Stimulated activated CD4-positive, alpha-beta T cell treated with anti-CD3 and anti-CD28 coated beads, Interleukin-12 subunit alpha, Interleukin-12 subunit beta, amount 100 ng/mL, for 48 hours (primary cell): ENCODE measurements at places on chromosomes 6 and 20.

GRCh38 chr6:16179970-16180431, 51.1 kb downstream of the MYLIP start:
- no peak for DNase-seq

DNA sequence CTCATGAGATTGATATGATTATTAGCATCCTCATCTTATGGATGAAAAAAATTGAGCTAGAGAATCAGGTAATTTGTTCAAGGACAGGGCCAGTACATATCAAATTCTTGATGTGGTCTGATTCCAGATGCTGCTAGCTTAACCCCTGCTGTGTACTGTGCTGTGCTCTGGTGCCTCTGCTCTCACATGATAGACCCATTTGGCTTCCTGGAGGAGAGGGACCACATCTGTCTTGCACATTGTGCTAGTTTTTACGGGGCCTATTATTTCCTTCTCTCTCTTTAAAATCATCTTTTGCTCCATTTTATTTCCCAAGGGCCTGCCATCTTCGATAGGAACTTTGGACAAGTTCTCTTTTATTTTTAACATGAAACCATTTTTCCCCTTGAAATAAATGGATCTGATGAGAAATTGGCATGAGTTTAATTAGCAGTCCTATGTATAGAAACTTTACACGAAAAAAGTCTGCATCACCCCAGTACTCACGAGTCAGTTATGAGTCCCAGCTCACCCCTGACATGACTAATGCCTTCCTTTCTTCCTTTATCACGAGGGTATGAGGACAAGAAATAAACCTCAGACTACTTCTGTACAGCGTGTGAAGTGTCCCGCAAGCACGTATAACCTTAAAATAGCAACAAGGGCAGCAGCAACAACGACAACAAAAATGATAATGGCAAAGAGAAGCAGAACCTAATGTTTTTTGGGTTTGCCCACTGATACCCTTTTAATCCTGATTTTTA, 26.5 kb downstream of the CD109 start:
- DNase-seq, result no peak

DNA sequence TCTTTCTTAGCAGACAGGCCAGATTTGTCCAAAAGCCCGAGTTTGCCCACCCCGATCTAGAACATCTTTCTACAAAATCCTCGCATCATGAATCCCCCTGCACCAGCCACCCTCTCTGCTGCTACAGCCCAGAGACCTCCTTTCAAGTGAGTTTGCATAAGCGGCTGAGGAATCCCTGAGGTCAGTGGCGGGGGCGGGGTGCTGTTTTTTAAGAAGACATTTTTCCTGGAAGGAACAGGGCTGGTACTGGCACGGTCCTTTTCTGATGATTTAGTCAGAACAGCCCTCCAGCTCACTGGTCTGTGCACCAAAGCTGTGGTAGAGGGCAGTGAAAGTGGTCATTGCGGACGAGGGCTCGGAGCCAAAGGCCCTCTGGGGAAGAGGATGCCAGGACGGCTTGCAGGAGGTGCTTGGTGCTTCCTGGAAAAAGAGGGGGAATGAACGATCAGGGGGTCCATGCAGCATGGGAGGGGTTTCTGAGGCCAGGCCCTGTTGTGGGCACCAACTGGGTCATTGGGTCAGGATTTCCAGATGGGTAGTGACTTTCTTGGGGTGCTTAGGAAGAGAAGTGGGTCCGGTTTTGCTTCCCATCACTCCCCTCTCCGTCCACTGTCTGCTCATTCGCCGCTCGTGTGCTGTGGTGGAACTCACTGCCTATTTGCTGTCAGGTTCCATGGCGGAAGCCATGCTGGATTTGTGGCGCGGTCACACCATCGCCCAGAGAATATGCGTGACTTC, 50.4 kb downstream of the GNAS-AS1 start:
- DNase-seq, result no peak

DNA sequence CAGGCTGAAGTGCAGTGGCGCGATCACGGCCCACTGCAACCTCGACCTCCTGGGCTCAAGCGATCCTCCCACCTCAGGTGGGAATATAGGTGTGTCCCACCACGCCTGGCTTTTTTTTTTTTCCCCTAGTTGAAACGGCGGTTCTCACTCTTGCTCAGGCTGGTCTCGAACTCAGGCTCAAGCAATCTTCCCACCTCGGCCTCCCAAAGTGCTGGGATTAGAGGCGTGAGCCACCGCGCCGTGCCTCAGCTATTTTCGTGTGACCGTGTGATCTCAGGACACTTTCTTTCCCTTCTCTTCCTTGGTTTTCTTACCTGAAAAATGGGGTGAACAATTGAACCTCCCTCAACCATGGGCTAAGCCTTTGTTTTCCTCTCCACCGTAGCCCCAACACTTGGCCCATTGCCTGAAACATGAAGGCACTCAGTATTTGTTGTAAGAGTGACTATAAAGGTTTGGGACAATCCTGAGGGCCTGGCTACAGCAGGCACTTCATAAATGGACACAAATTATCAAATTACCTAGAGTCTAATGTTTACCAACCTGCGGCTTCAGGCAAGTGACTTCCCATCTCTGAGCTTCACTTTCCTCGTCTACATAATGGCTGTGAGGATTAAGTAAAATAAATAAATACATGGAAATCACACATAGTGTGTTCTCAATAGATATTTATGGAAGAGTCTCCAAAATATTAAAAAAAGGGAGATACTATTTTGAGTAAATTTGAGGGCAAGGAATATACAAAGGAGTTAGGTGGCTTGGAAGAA, 31.4 kb upstream of the ID1 start:
- no peak for DNase-seq

DNA sequence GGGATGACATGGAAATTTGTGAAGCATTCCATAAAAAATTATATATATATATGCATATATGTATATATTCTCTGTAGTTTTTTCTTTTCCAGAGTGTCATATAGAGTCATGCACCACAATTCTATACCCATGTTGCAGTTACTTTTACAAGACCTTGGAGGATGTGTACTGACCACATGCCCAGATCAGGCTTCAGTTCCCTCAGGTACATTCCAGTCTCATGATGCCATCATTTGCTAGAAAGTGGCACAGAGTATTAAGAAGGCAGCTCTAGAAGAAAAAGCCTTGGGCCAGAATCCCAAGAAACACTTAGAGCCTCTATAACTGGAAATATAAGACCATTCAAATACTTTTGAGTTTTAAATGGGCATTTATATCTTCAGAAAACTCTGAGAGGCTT, 685.5 kb upstream of the FLRT3 start:
- no peak for DNase-seq

- DNase-seq, result no peak
Measured at GRCh38 chr6:79408256-79408974, 128.8 kb downstream of the LCA5 start.

- DNase-seq, result no peak
Measured at GRCh38 chr6:99590728-99591672, 15.6 kb upstream of the PRDM13 start.

GRCh38 chr6:33407132-33407718, 3.6 kb upstream of the PHF1 start:
- no peak for DNase-seq

DNA sequence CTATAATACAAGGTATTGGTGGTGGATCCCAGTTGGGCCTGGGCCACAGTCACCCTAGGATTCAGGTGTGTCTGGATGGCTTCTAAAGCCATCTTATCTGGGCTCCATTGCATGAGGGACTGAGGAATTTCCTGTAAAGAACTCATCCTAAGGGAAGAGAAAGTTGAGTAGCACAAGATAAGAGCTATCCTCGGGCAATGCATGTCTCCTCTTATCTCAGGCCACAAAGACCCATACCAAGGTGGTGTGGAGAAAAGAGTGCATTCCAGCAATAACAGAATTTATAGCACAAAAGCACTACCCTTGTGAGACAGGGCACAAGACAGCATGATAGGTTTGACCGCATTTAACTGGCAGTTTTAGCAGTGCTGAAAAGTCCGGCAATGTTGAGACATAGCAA, 14.3 kb upstream of the MTRF1L start:
- no peak for DNase-seq

DNA sequence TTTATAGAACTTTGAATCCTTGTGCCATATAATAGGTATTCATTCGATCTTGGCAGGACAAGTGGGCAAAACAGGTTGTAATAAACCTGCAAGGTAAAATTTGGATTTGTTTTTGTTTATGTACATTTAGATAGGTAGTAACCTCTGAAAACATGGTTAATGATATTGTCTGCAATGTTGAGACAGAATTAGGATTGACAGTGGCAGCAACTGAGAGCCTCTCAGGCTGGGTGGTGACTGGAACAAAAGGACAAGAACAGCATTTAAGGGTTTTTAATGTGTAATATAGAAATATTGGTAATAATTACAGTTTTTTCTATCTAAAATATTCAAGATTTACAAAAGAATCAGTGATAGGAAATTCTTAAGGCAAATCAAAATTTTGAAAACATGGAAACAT, 382.0 kb downstream of the TFAP2B start:
- DNase-seq, result no peak

- DNase-seq, result no peak
Measured at GRCh38 chr6:41334482-41335040, 847 bp upstream of the NCR2 start.

DNA sequence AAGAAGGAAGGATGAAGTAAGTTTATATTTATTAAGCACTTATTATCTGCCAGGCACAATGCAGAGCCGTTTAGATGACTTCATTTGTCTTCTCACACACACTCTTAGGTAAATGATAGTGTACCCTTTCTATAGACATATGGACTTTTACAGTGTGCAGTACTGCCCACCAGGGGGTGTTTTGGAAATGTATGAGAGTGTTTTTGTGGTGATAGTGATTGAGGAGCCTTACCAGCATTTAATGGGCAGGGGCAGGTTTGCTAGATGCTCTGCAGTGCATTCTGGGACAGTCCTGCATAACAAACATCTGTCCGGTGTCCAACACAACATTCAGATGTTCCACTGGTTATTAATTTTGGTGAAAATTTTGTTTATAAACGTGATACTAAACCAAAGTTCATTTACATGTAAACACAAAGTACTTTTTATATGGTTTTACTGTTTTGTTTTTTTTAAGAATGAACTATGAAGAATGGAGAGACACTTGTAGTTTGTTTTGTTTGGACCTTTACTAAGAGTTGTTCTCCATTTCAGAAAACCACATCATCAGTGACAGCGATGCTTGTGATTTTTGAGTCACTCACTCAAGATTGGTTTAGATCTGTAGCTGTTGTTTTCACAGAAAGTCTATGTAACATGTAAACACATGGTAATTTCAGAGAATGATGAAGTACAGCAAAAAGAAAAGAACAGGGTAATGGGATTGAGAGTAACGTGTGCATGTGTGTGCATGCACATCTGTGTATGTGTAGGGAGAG, 19.9 kb downstream of the KCNS1 start:
- no peak for DNase-seq

- no peak for DNase-seq
Measured at GRCh38 chr6:110552076-110552475, 75.7 kb upstream of the SLC22A16 start.

GRCh38 chr6:55069132-55069781, 105.1 kb upstream of the HCRTR2 start:
- DNase-seq, result no peak

- no peak for DNase-seq
Measured at GRCh38 chr20:34843421-34843820, 18.0 kb upstream of the NCOA6 start.

GRCh38 chr20:32159766-32160221, 47.7 kb downstream of the PLAGL2 start:
- DNase-seq, result no peak

- DNase-seq, result no peak
Measured at GRCh38 chr6:13328875-13329183, 492 bp upstream of the TBC1D7 start.

- DNase-seq, result no peak
Measured at GRCh38 chr6:138432063-138432356, 28.0 kb downstream of the HEBP2 start.

DNA sequence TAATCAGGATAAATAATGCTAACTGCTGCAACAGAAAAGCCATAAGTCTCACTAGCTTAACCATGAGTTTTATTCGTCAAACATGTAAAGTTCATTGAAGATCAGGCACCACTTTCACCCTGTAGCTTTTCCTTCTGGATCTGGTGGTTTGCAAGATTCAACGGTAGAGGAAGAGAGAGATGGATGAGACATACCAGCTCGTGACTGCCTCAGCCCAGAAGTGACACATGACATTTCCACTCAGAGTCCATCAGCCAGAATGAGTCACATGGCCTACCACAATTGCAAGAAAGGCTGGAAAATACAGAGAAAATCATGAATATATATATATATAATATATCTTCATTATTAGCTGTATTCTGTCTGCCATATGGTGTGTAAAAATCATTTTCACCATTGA, 29.0 kb downstream of the SPTLC3 start:
- DNase-seq, result no peak

- no peak for DNase-seq
Measured at GRCh38 chr6:55943329-55943728, 67.9 kb upstream of the BMP5 start.

DNA sequence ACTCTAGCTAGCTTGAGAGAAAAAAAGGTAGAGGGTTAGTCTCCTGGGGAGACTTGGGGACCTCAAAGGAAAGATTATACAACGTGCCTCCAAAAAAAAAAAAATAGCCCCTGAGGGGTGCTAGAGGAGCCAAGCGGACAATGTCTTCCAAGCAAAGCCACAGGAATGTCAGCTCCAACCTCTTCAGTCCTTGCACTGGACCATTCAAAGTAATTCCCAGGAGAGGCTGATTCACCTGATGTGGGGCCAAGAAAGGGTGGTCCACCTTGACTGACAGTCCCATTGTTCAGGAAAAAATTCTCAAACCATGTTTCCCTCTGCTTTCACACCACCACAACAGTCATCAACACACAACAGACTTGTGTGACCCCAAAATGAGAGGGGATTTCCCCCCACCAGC, 30.7 kb downstream of the ASIP start:
- DNase-seq, result no peak

DNA sequence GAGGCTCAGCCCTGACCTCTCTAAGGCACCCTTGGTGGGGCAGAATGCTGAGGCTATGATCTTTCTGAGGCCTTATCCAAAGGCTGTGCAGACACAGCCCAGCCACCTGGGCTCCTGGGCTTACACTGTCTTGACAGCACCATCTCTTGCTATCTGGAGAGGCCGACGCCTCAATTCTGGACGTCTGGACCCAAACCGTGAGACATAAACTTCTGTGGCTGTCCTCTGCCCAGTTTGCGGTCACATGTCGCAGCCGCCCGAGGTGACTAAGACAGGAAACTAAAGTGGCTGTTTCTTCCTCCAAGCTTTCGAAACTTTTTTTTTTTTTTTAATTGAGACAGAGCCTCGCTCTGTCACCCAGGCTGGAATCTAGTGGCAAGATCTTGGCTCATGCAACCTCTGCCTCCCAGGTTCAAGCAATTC, 49.3 kb downstream of the PRR18 start:
- DNase-seq, result no peak

DNA sequence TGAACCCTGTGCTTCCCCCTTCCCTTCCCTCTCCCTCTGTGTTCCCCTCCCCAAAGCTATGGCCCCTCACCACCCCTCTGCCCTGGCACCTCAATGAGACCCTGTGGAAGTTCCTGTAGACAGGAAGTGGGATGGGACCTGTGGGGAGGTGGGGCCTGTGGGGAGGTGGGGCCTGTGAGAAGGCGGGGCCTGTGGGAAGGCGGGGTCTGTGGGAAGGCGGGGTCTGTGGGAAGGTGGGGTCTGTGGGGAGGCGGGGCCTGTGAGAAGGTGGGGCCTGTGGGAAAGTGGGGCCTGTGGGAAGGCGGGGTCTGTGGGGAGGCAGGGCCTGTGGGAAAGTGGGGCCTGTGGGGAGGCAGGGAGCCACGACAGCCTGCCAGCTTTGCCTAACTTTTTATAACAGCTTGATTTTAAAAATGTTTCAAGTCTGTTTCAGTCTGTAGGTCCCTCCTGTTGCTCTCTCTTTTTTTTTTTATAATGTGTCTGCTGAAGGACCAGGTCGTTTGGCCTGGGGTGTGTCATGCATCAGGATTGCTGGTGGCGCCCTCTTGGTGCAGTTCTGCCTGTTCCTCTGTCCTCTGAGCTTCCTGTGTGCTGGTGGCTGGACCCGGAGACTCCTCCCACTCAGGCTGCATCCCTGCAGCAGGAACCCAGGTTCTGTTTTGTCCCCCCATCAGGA, 70.5 kb upstream of the SLCO4A1 start:
- peak; percentile 15 for DNase-seq
